ENCODE measurements at places on chromosomes 6 and 20.
A peak's percentile ranks its signal among the peaks of the same experiment; 100 is the strongest.

DNA sequence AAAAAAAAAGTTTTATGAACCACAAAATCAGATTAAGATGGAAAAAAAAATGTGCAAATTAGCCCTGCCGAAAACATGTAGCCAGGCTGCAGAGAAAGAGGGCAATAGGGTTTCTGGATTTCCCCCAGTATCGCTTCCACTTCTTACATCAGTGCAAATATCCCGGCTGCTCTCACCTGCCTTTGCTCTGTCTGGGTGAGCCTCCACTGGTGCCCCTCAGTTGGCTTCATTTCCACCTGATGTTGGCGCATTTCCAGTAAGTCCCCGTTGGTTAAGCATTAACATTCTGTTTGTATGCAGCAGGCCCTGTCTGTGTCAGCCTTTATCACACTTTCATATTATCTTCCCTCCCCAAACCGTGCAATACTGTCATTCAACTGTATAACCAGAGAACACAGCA lies 215.1 kb downstream of the CBLN4 start:
- DNase-seq = no peak

DNA sequence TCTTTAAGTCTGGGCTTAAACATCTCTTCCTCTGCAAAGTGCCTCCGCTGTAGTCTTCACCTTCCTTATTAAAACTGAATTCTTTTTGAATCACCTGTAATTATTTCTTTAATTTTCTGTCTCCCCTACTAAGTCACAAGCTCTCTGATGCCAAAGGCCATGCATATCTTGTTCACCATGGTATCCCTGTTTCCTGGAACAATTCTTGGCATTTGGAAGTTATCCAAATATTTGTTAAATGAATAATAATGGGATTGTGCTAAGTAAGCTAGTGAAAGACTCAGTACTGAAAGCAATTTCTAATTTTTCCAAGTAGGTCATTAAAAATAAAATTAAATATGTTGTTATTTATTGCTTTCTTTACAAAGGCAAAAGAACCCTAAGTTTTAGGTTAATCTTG lies 12.2 kb downstream of the SNAP91 start:
- DNase-seq = no peak

- DNase-seq = no peak
Observed at GRCh38 chr6:154731296-154732218, 1.7 kb upstream of the SCAF8 start.

DNA sequence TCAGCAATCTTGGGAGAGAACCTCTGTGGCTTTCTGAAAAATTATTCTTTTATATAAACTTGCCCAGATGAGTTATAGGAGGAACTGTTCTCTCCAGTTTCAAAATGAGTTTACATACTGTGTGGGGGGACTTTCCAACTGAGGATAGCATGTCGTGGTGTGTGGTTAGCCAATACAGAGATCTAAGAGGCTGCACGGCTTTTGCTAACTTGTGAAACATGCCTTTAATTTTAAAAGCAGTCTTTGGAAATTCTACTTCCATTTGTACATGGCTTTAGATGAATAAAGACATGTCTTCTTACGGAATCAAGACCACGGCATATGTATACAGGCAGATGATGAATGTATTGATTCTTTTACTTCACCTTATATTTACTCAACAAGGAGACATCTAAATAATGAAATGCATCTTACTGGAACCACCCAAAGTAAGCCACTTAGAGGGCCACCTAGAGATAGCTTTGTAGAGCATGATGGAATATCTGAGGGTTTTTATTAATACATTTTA lies 39.8 kb downstream of the HIVEP1 start:
- peak; percentile 78 for DNase-seq

GRCh38 chr20:6767536-6768227 lies at the start of gene BMP2:
BMP2 (plus strand) TSS chr20:6767686; CDS start chr20:6770127, 2,441 bp downstream.
- DNase-seq = no peak

Data from CD8-positive, alpha-beta memory T cell (primary cell).